Pancreas (tissue), 10 donors: ENCODE measurements at places on chromosomes 2 and 18. TPM values are rescaled to one million over a fixed set of nuclear protein-coding genes. Genes with fewer than 3 reads are reported as not detected.
A peak's percentile ranks its signal among the peaks of the same experiment; 100 is the strongest.

ZNF142 gene
- total RNA-seq = 16.7 TPM

ANKRD44 gene
- 8.2 TPM for total RNA-seq

DNA sequence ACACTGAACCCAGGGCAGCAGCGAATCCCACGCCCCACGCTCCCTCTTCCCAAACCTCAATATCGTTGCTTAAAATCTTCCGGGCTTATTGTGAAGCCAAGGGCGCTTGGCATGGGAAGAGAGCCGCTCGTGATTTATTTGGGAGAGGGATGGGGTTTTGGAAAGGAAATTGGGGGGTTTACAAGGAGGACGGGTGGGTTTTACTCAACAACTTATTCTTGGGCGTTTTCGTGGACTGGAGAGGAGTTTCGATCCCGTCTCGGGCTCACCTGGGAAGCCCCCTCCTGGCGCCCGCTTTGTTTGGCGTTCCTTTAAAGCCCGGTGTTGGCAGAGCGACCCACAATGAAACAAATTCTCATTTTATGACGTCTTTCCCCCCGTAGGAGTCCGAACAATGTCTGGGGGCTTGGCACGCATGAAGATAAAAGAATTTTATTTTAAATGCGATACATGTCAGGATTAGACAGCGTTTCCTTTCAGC is 135.3 kb downstream of the INSIG2 start:
- peak overlapping the region; percentile 18 for H3K4me3 ChIP-seq
- H3K27ac ChIP-seq = no peak overlapping the region
- H3K36me3 ChIP-seq = no peaks in the 10 kb centered on the region
- peaks cover 17% of the 10 kb centered on the region for H3K27me3 ChIP-seq

GRCh38 chr2:207151048-207151447 is 14.7 kb downstream of the KLF7 start:
- H3K36me3 ChIP-seq = no peaks in the 10 kb centered on the region
- no peak overlapping the region for H3K4me3 ChIP-seq

- H3K27me3 ChIP-seq = no peaks in the 10 kb centered on the region
- no peak overlapping the region for H3K27ac ChIP-seq
- H3K4me3 ChIP-seq = no peak overlapping the region
- H3K36me3 ChIP-seq = no peaks in the 10 kb centered on the region
Observed at GRCh38 chr2:119252186-119253113, 28.8 kb downstream of the STEAP3 start.

DNA sequence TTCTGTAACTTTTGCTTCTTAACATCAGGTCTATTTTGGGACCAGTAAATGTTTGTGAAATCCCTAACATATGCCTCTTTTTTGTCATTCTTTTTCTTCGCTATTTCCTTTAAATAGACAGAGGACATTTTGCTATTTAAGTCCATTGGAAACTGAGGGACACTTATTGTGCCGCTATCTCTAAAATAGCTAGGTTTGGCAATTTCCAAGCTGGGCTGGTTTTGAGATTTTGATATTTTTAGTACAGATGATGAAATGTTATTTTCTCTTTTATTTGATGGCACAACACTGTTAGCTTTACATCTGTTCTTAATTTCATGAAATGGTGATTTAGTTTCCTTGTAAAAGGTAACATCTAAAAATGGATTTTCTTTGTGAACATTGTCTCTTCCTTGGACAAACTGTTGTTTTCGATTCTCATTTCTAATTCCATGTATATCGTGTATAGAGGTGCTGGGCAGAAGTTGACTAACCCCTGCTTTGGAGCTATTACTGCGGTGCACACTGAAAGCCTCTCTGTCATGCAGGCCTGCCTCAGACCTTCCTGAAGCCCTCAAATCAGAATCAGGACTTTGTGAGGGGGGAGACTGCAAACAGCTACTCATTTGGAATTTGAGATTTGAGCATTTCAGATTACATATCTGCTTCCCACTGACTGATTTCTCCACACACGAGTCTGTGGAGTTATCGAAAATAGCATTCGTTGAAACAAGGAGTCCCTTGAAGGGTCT is 594 bp downstream of the RAD51AP2 start:
- H3K27ac ChIP-seq = no peak overlapping the region
- peak overlapping the region; percentile 50 for H3K4me3 ChIP-seq
- H3K4me1 ChIP-seq = no peaks in the 10 kb centered on the region
- no peaks in the 10 kb centered on the region for H3K27me3 ChIP-seq

DNA sequence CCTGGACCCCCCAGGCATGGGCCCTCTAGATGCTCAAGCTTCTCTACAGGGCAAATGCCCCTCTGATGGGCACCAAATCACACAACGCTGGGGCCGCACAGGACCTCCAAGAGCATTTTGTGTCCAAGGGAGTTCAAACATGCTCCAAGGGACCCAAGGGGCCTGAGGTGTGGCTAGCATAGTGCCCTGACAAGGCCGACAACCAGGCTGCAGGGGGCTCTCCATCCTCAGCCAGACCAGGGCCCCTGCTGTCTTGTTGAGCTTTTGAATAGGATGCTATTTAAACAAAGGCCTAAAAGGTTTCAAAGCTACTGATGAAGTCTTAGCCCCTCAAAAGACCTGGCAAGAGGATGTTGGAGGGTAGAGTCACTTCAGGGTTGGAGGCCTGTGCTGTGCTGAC is 33.1 kb downstream of the EN1 start:
- no peaks in the 10 kb centered on the region for H3K4me1 ChIP-seq
- no peak for DNase-seq
- H3K27ac ChIP-seq = no peak overlapping the region
- H3K36me3 ChIP-seq = no peaks in the 10 kb centered on the region
- no peak overlapping the region for H3K4me3 ChIP-seq

- no peaks in the 10 kb centered on the region for H3K36me3 ChIP-seq
- no peak overlapping the region for H3K4me3 ChIP-seq
- H3K4me1 ChIP-seq = no peaks in the 10 kb centered on the region
- no peak overlapping the region for H3K27ac ChIP-seq
- DNase-seq = no peak
Observed at GRCh38 chr2:57806449-57806968, 240.1 kb upstream of the VRK2 start.
